Fibroblast of gingiva (primary cell): ENCODE measurements at places on chromosomes 4 and X.

DNA sequence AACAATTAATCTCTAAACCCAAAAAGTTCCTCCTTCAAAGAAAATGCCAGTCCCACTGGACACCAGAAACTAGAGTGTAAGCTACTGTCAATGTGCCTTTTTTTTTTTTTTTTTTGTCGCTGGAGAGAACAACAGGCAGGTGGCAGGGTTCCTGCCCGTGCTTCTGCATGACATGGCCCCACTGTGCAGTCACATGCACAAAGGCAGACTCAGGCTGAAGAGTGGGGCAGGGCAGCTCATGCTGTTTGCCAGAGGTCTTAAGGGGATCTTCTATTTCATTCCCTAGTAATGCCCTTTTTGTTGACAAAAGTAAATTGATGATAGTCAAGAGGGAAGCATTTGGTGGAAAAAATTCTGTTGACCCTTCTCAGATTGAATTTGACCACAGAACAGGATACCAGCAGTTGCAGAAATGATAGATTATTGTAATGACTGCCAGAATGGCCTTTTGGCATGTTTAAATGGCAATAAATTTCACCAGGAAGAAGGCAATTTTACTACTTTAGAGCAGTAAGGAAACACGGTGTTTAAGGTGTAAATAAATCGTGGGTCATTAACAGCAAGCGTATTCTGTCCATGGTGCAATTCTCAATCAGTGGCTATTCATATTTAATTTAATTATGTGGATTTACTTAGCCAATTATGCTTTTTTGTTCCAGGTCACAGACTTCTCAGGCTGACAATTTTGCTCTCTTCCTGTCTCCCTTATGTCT is 80.9 kb downstream of the NKX6-1 start:
- no peak for DNase-seq

DNA sequence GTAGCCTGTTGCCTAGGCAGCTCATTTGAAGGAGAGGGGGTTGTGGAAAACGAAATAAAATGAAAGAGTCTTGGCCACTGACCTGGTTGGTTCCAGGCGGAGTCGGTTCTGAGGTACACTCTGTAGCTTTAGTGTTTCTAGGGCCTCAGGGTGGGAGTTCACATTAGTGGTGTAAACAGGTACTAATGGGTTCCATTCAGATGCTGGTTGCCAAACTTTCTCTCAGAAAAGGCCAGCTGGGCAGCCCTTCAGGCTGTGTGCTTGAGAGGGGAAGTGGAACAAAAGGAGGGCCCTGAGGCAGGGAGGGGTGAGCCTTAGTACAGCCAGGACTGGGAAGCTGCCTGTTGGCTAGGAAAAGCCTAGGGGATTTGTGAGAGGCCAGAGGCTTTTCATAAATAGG is 24.8 kb downstream of the NHSL2 start:
- DNase-seq = no peak

GRCh38 chrX:129634541-129634940 is 20.2 kb downstream of the APLN start:
- no peak for DNase-seq

DNA sequence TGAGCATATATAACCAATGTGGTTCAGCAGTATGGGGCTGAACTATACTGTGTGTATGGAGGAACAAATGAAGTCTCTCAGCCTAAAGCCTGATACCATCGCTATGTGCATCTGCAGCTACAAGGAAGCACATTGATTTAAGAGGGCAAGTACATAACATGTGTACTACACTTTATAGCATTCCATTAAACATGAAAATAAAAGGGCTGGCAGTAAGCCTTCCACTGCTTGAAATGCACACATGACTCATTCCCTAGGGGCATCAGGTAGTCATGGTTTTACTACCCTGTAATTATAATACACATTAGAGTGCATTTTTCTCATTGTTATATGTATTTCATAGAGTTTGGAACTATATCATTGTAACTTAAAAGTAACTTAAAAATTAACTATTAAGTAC is 51.2 kb downstream of the SMARCA1 start:
- DNase-seq = peak; percentile 1

DNA sequence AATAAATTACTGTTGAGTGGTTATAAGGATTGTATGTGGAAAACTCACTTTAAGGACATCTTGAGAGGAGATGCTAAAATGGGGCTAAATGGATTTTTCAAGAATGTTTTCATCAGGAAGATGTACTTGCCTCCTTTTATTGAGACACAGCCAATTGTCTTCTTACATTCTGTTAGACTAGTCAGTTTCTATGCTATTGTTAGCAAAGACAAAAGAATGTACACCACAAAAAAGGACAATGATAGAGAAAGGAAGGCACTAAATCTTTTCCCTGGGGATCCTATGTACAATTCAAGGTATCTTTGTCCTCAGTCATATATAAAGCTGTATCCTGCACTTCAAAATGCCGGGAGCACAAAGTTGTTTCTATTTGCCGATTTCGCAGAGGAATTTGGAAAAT is 42.6 kb downstream of the TMA16 start:
- DNase-seq = no peak

DNA sequence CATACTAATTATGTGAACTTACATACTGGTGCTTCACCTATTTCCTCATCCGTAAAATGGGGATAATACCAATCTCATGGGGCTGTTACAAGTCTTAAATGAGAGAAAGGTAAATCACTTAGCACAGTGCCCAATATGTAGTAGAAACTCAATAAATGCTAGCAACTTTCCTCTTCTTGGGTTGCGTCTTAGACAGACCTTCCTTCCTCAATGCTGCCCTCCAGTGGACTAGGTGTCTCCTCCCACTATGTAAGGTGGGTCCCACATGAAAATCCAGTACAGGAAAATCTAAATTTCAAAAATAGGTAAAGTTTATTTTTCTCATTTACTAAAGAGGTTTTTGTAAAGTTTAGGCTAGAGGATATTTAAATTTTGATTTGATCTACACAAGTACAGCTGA is 20.6 kb downstream of the ZDHHC9 start:
- peak; percentile 4 for DNase-seq

GRCh38 chr4:101857176-101857575 is 66.6 kb downstream of the BANK1 start:
- DNase-seq = no peak

- peak; percentile 79 for DNase-seq
Measured at GRCh38 chr4:140096921-140097320, 57.1 kb downstream of the MAML3 start.

DNA sequence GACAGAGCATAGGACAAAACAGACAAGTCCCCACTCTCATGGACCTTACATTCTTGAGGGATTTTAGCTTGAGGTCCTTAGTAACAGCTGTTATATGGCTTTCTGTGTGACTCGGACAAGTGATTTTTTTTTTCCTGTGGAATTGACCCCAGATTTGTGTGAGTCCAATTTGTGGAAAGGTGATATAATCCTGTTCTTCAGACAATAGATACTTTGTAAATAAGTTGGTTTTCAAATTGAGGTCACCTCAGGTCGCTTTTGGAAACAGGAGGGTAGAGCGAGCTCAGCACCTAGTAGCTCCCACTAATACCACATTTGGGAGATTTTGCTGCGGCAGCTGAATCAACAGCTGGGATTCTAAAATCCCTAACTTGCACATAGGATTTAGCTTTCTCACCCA is 1008.8 kb downstream of the ADGRL3 start:
- no peak for DNase-seq

- DNase-seq = no peak
Measured at GRCh38 chr4:37623125-37623524, 63.1 kb downstream of the RELL1 start.

DNA sequence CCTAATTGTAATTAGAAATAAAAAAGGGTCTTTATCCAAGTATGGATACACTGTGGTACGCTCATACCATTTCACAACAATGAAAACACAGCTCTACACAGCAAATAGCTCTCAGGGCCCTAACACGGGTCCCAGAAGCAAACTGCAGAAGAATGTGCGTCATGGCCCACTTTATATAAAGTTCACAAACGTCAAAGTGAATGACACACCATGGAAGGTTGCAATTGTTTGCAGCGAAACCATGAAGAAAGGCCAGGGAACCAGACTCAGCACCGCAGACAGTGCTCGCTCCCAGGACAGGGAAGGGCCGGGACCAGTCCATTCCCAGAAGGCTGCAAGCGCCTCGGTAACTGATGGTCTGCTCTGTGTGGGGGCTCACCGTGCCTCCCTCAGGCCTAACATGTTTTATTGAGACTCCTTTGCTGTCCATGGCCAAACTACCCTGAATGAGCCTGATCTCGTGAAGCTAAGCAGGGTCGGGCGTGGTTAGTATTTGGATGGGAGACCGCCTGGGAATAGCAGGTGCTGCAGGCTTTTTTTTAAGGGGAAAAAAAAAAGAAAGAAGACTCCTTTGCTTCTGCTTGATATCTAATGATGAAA is 47.8 kb downstream of the ACOX3 start:
- DNase-seq = no peak

DNA sequence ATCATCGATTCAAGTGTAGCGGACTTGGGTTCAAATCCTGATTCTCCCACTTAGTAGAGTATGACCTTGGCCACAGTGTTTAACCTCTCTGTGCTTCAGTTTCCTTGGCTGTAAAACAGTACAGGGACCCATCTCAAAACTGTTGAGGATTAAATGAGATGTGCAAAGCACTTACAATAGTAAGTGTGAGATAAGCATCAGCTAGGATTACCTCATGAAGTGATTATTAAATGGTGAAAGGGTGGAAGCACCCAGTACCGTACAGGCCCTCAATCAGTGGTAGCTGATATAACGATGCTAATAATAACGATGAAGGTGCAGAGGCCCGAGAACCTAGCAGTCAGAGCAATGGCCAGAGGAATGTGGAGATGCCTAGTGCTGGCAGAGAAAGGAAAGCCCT is 45.1 kb downstream of the PRPS1 start:
- DNase-seq = no peak

GRCh38 chr4:155629956-155630355 is 36.7 kb upstream of the GUCY1A1 start:
- peak; percentile 70 for DNase-seq
